ENCODE measurements at places on chromosomes 16 and 17.

- DNase-seq, result no peak
Observed at GRCh38 chr17:76570877-76571471, 14.7 kb downstream of the ST6GALNAC2 start.

- DNase-seq, result peak; percentile 51
Observed at GRCh38 chr16:9090101-9090959, 1.1 kb upstream of the HAPSTR1 start.

GRCh38 chr16:13767215-13767614 is 152.7 kb upstream of the ERCC4 start:
- DNase-seq, result no peak

DNA sequence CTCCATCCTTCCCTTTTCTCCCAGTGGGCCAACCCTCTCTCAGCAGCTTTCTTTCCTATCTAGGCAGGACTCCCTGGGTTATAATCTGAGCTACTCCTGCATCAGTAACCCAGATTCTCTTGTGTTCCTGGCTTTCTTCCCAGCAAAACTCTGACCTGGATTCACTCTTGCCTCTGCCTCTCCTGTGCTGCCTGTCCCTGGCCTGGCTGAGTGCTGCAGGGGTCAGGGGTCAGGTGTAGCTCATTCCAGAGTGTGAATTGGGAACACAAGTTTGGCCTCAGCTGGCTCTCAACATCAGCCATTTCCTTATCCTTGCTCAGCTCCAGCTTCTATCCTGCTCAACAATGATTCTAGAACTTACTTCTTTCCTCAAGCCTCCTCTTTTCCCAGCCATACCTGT is 2.5 kb upstream of the ST6GALNAC2 start:
- DNase-seq, result no peak

DNA sequence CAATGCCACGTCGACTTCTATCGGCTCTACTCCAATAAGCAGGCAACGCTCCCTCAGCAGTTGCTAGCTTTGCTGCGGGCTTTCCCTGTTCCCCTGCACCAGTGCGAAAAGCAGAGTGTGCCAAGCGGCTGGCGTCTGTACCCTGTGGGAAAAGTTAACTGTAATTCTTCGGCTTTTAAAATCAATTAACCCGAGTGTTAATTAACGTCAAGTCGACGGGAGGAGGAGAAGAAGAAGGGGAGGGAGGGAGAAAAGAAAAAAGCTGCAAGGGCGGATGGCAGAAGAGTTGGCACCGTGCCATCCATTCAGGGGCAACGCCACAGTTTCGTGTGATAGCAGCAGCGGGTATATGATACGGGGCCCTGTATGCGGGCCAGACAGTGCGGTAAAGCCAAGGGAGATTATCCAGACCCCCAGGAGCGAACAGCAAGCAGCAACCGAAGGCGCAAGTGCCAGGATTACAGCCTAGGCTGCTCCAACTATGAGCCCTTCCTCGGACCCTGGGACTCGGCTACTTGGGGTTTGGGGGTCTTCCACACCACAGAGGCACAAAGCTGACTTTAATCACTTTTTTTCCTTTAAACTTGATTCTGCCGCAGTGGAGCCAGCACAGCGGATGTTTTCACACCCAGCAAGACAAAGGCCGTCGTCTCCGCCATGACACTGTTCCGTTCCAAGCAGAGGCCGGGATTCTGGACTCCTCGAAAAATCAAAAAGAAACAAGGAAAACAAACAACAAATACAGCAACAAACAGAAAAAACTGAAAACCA is 253.8 kb upstream of the PMFBP1 start:
- no peak for DNase-seq

- no peak for DNase-seq
Observed at GRCh38 chr17:70296456-70296855, 127.1 kb downstream of the KCNJ2 start.
